ENCODE measurements at places on chromosomes 2 and 18.

DNA sequence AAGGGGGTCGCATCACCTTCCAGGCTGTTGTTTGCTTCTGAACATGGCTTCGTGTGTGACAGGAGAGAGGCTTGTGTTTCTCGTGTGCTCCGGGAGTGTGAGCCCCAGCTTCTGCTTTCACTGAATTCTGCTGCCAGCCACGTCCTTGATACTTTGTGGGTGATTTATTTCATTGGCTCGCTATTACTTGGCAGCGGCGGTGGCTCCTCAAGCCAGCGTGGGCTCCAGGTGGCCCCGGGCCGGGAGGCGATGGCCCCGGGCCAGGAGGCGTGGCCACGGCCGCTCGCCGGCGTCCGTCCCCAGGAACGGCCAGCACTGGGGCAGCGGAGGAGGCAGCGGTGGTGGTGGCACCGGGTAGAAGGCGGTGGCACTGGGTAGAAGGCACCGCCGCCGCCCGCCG lies 63.1 kb downstream of the NAPG start:
- no peak for DNase-seq

DNA sequence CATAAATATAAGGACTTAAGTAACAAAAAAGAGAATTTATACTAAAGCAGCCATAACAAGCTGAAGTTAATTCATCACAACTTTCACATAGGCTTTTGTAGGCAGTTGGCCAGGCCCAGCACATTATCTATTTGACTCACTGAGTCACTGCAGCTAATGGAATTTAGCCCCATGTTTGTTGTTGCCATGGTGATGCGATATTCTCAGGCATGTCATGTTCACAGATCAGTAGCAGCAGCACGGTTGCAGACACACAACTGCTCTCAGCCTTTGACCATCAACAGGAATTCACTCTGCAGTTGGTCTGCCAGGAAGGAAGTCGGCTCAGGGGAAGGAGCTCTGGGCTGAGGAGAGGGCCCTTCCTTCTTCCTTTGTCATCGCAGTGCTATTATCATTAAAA lies 639.8 kb downstream of the TMEM182 start:
- DNase-seq = no peak

DNA sequence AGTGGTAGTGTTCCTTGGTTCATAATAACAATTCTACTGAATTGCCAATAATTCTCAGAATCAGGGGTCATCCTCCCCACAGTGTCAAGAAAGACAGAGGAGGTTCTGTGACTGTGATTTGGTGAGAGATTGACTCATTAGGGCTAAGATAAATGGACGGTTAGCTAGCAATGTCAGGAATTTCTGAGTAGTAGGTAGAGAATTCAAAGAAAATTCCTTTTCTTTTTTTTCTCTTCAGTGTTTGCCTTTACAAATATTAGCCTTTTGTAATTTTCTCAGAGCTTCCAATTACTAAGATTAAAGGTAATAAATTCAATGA lies 16.8 kb upstream of the CRIM1 start:
- no peak for DNase-seq

DNA sequence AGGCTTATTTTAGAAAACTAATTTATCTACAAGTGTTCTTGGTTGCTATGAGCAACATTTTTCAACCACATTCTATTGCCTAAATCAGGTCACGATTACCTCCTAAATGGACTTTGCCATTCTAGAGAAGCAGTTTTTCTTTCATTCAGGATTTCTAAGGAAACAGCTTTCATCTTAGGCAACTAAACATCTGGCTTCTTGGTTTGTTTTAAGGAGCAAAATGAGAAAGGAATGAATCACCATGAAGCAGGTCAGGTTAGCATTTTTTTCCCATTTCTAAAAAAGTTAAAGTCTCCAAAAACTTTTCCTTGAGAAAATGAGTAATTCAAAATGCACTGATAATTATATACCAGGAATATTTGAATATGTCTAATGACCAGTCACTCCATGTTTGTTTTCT lies 114.8 kb downstream of the GAREM1 start:
- no peak for DNase-seq

DNA sequence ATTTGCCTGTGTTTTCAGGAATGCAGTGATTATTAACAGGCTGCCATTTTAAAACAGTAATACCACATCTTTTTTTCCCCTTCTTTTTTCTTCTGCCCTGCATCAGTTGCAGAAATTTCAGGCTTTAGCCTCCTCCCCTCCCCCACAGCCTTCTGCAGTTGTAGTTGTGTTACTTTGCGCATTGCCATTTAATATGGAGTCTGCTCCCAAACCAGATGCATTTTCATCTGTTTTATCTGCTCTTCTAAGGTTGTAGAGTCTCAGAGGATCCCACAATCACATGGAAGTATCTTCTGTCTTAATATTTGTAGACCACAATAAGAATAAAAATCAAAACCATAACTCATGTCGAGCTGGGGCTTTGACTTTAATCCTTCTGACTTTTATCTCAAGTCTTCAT lies 3.8 kb downstream of the ASXL3 start:
- DNase-seq = no peak

DNA sequence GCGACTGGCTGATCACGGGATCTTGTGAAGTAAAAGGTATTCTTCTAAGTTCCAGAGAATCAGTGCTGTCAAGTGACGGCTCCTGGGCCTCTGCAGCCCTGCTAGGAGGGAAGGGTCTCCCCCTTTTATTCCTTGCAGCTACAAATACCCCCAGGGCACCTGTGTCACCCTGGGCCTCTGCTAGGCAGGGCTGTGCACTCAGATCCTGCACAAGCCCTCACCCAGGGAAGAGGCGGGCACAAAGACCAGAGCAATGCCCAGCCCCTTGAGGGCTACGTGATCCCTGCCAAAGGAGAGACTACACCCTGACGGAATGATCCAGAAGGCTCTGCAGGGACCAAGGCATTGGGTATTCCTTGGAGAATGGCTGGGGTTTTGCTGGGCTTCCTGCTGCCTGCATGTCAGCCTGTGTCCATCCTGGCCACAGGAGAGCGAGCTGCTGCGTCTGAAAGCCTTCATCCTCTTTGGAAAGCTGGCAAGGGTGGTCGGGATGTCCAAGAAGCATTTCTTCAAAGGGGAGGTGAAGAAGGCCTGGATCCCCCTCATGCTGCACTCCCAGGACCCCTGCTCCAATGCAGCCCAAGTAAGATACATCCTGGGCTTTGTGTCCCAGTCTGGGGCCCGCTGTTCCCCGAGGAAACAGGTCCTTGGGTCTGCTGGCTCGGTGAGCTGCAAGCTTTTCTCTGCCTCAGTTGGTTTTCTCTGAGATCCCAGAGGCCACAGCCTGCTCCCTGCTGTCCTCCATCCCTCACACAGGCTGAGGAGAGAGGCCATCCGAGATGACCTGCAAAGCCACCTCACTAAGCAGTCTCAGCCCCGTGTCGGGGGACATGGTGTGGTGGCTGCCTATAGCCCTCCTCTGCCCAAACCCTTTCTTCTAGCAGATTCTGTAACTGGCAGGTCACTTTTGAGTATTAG lies 24.9 kb downstream of the HJURP start:
- no peak for DNase-seq

GRCh38 chr18:5756823-5757222 lies 138.5 kb downstream of the TMEM200C start:
- DNase-seq = no peak

- no peak for DNase-seq
Observed at GRCh38 chr2:216607277-216607560, 26.0 kb upstream of the IGFBP2 start.

GRCh38 chr2:9646196-9647030 lies 15.6 kb upstream of the YWHAQ start:
- DNase-seq = no peak

- DNase-seq = peak; percentile 78
Observed at GRCh38 chr2:73284296-73285158, at the start of gene FBXO41. Gene FBXO41, minus strand, starts transcription at chr2:73284478. Its CDS starts 14,848 bp downstream, at chr2:73269630.

- DNase-seq = no peak
Observed at GRCh38 chr2:67219651-67220050, 177.5 kb upstream of the ETAA1 start.

GRCh38 chr18:73551211-73551610 lies 596.4 kb downstream of the FBXO15 start:
- no peak for DNase-seq

GRCh38 chr18:45962461-45962860 lies 4.7 kb downstream of the EPG5 start:
- DNase-seq = no peak

- DNase-seq = no peak
Observed at GRCh38 chr2:15173501-15173900, 387.6 kb downstream of the NBAS start.

- DNase-seq = no peak
Observed at GRCh38 chr18:36769611-36770314, 59.0 kb downstream of the TPGS2 start.
